ENCODE measurements at places on chromosomes 6 and 20.
A peak's percentile ranks its signal among the peaks of the same experiment; 100 is the strongest.

DNA sequence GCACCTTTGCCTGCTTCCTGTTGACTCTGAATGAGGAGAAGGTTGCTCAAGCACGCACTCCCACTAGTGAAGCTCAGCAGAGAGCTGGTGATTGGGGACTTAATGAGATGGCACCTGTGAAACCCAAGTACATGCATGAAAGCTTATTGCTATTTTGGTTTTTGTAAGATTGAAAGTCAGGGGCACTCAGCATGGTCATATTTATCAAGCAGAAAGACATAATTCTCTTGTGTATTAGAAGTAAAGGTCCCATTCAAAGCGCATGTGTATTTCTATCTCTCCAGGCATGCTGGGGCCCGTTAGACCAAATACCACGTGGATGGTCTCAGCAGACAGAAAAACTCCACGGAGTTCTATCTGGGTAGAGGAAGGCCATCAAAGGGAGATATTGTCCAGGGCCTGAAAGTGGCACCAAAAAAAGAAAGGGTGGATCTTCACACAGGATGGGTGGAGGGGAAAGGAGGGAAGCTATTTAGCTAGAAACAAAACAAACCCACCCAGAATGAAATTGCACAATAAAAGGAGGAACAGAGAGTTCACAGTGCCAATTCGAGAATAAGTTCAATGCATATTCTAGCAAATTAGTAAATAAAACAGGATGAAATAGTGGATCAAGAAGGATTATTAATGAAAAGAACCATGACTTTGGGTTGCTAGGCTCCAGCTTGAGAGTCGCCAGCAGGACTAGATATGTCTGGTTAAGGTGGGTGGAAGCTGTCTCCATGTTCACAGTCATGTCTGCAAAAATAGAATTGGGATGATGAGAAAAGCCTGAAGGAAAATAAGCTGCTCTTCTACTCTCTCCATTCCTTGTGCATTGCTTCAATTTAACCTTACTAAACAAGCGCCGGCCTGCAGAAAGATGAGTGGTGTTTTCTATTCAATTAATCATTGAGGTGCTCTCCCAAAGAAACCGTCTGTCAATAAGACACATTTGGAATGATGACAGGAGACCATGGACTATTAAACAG, 224.9 kb upstream of the DTNBP1 start:
- DNase-seq, result no peak

GRCh38 chr20:45373353-45374100, 4.6 kb downstream of the TP53TG5 start:
- DNase-seq, result peak; percentile 80

DNA sequence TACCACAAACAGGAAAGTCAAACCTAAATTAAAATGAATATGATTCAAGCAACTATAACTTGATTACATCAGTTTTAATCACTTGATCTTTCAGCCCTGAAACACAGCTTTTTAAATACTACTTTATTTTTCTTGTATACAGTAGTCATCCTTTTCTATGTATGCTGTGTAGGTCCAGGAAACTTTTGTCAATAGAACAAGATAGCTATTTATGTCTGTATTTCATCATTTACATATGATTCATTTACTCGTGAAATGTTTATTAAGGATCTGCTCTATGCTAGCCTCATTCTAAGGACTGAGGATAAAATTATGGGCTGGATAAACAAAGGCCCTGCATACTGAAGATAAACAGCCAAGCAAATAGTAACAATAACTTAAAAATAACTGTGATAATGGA, 930.2 kb downstream of the TFAP2A start:
- DNase-seq, result no peak

- no peak for DNase-seq
These were observed 523.6 kb downstream of the KIF16B start for GRCh38 chr20:16049529-16050093.

DNA sequence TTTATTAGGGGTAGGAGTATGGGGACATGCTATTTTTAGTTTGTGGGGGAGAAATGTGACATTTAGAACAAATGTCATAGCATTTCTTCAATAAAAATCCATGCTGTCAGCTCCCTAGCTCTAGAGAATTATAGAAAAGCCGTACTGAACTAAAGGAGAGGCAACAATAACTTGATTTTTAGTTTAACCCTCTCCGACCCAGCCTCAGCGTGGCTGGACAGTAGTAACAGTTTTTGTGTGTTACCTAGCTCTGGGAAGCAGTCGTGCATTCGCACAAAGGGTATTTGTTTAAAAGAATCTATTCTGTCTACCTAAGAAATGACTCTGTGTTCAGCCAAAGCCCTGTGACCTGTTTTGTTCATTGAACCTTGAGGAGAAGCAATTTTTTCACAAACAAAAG, 442.4 kb upstream of the SOX4 start:
- DNase-seq, result no peak

DNA sequence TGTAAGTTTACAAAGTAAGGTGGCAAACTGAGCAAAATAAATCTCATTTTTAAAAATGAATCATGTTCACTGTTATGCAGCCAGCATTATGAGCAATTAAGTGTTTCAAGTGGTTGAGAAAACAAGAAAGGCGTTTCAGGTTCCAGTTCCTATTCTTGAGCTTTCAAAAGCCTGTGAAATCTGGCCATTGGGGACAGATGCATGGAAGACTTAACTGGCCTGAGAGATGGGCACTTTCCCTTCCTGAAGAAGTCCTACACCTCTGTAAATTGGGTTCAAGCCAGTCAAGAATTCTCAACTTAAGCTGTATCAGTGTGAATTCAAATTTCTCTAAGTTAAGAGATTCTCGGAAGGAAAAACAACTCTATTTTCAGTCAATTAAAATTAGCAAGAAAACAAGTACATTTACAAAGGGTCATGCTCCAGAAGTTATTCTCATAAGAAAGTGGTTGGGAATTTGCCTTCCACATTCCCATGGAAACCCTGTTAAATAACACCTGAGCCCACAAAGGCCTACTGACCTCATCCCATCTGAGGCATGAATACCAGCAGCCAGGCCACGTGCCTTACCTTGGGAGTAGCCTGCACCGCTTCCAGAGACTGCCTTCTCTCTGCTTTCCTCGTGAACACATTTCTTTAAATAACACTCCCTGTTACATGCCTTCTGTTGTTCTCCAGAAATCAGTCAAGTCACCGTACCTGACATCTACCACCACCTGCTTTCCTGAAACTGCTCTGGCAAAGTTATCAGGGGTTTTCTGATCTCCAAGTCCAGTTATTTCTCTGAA, 19.4 kb downstream of the MAP3K5 start:
- no peak for DNase-seq
